Left lung (tissue), 14 donors: ENCODE measurements at places on chromosomes 1 and 21. TPM values are rescaled to one million over a fixed set of nuclear protein-coding genes. Genes with fewer than 3 reads are reported as not detected.

DNA sequence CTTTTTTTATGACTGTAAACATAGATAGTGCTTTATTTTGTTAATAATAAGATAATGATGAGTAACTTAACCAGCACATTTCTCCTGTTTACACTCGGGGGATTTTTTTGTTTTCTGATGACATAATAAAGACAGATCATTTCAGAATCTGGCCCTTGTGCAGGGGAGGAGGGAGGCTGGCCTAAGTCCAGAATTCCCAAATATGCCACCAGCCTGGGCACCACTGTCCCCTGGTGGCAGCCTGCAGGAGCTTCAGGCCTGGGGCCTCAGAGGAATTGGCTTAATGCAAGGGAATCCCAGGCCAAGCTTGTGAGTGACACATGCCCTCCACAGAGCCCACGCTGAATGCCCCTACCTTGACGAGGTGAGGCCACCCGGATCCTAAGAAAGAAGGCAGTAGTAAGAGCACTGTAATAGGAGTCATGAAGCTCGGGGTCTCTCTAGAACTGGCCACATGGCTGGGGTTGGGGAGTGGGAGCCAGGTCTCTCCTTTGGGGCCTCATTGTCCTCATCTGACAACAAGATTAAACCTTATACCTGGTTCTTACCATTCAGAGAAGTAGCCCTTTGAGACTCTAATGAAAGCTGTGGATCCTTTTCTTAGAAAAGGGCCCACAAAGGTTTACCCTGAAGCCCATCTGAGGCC lies 24.1 kb downstream of the ETNK2 start:
- no peaks in the 10 kb centered on the region for H3K36me3 ChIP-seq
- no peak overlapping the region for H3K4me3 ChIP-seq
- no peak for DNase-seq

DNA sequence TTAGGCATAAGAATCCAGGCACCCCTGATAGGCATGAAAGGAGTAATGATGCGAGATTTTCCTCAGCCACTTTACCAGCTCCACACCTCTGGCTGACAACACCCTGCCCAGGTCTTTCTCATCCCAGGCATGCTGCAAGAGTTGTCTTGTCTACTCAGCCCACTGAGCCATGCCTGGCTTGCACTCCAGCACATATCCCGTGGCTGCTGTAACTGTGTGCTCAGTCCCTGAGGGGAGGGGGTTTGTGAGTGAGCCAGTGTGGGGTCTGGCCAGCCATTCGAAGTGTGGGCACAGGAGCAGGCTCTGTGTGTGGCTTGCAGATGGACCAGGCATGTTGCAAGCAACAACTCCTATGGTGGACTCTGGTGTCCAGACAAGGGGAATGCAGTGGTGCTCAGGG lies 529.6 kb downstream of the ADGRL2 start:
- H3K27ac ChIP-seq = no peak overlapping the region
- H3K4me3 ChIP-seq = no peak overlapping the region
- H3K27me3 ChIP-seq = no peaks in the 10 kb centered on the region
- H3K4me1 ChIP-seq = no peaks in the 10 kb centered on the region
- no peaks in the 10 kb centered on the region for H3K36me3 ChIP-seq

- H3K27me3 ChIP-seq = no peaks in the 10 kb centered on the region
- peaks cover 18% of the 10 kb centered on the region for H3K4me1 ChIP-seq
Observed at GRCh38 chr1:30721341-30721793, 2.0 kb downstream of the MATN1 start.

DNA sequence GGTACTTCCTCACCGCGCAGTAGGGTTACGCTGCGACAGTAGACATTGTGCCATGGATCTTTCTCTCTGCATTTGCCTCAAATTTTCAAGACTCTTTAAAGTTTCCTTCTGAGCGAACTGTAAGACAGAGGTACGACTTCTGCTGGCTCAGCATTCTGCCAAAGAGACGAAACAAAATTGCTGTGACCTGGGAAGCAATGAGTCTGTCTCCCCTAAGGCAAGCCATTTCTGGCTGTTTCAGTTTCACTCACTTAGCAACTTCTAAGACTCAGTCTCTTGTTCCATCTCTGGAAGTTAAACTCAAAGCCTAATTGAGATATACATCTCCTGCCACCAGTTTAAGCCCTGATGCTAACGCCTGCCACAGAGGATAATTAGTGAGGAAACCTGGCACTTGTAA lies 510.9 kb upstream of the DAB1 start:
- H3K27ac ChIP-seq = no peak overlapping the region
- H3K27me3 ChIP-seq = no peaks in the 10 kb centered on the region
- no peaks in the 10 kb centered on the region for H3K4me1 ChIP-seq
- no peak overlapping the region for H3K4me3 ChIP-seq
- H3K36me3 ChIP-seq = no peaks in the 10 kb centered on the region

The IGFN1 gene
- 0.97 TPM for total RNA-seq
